ENCODE measurements at places on chromosomes 12 and 14.

- no peak for DNase-seq
Measured at GRCh38 chr14:91750634-91751198, 18.8 kb upstream of the CATSPERB start.

DNA sequence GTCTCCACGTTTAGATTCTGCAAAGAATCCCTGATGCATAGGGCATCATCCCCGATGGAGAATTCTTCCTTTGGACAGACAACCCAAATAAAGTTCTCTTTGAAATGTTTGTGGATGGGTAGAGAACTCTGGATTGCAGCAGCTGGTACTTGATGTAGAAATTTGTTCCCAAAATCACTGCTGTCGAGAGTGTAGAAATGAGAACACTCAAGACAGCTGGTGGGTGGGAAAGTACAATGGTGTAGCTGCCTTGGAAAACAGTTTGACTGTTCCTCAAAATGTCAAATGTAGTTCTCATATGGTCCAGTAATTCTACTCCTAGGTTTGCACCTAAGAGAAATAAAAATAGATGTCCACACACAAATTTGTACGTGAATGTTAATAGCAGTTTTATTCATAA, 671.5 kb upstream of the TMEM132C start:
- DNase-seq: no peak

DNA sequence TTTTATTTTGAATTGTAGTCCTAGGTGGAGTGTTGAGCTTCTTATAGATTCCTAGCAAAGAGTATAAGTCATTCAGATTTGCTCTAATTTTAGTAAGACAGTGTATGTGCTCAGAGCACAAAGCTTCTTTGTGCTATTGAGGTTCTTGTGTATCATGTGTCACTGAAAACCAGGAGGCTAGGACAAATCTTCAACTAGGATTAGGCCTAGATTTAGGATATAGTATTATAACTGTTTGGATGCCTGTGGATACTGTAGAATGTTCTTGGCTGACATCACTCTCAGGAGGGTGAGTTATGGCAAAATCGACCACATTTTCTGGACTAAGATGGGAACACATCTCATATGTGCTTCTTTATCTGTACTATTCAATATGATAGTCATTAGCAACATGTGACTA, 86.5 kb downstream of the DHRS2 start:
- DNase-seq: no peak

DNA sequence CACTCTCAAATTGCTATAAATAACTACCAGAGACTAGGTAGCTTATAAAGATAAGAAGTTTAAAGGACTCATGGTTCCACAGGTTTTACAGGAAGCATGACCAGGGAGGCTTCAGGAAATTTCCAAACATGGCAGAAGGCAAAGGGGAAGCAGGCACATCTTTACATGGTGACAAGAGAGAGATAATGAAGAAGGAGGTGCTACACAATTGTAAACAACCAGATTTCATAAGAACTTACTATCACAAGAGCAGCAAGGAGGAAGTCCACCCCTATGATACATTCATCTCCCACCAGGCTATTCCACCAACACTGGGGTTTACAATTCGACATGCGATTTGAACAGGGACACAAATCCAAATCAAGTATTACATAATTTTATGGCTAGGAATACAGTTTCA, 257.7 kb downstream of the BTG1 start:
- no peak for DNase-seq

DNA sequence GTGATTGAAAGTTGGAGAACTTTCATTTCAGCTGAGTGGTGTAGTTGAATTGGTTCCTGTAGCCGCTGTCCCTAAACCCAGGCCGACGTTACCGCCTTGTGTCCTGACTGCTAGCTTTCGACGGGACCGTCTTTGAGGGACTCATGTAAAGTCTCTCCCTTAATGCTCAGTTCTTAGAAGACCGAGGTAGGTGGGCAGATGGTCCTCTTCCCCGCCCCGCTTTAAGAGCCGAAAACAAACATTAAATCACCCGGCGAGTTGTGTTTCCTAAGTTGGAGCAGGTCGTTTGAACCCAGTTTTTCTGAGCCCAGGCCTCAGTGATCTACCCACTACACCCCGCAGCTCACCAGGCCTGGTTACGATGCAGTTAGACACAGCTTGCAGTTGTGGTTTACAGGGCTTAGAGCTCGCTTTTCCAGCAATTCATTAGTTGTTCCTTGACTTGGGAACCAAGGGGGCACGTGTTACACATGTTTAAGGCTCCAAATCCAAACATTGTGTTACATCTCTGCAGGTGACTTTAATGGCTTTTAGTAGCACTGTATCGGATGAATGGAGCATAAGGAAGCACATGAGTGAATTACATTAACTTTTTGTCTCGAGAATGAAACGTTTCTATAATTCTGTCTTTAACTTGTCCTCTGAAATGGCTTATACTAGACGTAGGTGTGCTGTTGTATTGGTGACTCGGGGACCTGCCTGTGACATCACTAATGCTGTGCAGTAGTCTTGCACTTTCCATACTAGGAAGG, 790 bp downstream of the NEDD1 start:
- no peak for DNase-seq

DNA sequence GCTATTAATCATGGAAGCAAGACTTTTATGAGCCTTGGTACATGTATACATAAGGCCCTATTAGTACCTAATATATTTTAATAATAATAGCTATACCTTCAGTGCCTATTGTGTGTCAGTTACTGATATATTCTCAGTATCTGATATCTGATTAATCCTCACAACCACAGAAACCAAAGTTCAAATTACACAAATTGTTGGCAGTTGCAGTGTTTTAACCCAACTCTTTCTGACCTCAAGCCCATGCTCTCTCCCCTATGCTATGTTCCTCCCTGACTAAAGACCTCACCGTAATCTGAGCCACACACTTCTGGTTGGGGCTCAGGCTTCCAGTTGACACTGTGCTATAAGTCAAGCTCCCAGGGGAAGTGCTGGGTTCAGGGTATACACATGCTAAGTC, 214.4 kb downstream of the SPTSSA start:
- no peak for DNase-seq

Data from cortex of kidney (tissue), 1 donor.